ENCODE measurements at places on chromosomes 6 and 20.

DNA sequence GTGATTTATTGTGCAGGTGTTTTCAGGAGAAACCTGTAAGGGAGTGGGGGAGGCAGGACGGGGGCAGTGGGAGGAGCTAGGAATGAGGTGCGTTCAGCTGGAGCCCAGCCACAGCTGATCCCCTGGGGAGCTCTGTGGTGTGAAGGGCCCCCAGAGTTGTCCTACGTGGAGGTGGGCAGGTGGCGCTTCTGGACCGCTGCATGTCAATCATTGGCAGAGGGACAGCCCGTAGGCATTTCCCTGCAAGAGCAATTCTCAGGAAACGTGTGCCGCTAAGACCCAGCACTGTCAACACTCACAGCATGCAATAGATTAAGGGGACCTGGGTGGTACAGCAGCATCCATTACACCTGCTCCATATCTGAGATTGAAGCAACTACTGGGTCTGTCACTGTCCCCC is 88.0 kb downstream of the PRND start:
- no peak for DNase-seq

DNA sequence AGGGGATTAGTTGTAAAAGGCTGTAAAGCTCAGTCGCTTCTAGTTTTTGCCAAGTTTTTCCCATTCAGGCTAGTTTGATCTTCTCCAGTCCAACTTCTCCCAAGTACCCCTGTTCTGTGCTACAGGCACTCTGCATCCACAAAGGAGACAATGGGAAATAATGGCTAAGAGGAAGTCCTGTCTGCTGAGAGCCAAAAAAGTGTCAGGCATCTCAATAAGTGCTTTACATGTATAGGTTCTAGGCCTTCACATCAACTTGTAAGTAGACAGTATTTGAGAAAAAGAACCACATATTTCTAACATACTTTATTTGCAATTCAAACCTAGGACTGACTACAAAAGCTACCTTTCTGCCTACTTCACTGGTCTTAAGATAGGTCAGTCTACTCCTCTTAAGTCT is 4.9 kb downstream of the HTR1B start:
- DNase-seq, result no peak

GRCh38 chr20:52047811-52048764 is 143.5 kb downstream of the ZFP64 start:
- no peak for DNase-seq

GRCh38 chr6:66628917-66629316 is 921.9 kb upstream of the EYS start:
- no peak for DNase-seq

GRCh38 chr6:131216246-131216645 is 81.0 kb downstream of the AKAP7 start:
- DNase-seq, result no peak

GRCh38 chr20:51864967-51865366 is 62.6 kb upstream of the SALL4 start:
- DNase-seq, result no peak

GRCh38 chr20:41078329-41078728 is 49.7 kb downstream of the TOP1 start:
- no peak for DNase-seq

DNA sequence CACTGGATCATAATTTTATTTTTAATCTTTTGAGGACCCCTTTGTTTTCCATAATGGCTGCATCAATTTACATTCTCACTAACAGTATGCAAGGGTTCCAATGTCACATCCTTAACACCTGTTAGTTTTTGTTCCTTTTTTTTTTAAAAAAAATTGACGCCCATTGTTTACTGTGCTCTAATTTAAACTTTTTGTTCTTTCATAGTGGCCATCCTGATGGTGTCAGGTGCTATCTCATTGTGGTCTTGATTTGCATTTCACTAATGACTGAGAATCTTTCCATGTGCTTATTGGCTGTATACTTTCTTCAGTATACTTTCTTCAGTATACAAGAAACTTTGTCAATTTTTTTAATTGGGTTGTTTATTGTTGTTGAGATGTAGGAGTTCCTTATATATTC is 347.0 kb downstream of the RNGTT start:
- DNase-seq, result no peak

- DNase-seq, result no peak
Measured at GRCh38 chr6:153130515-153131036, 506 bp downstream of the RGS17 start.

DNA sequence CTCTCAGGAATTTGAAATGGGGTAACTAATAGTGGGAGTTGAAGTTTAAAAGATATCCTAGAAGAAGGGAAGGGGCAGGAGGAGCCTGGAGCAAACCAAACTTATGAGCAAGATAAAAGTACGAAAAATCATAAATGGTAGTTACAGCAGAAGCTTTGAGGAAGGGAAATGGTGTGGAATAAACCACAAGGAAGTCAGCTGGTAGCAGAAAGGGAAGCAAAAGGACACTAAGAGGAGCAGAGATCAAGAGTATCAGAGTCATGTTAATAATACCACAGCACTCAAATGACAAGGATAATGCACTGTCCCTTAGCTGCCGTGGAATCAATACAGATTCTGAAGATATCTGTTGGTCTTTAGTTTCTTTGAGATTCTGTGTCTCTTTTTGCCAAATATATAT is 44.9 kb upstream of the CCDC28A start:
- DNase-seq, result no peak

DNA sequence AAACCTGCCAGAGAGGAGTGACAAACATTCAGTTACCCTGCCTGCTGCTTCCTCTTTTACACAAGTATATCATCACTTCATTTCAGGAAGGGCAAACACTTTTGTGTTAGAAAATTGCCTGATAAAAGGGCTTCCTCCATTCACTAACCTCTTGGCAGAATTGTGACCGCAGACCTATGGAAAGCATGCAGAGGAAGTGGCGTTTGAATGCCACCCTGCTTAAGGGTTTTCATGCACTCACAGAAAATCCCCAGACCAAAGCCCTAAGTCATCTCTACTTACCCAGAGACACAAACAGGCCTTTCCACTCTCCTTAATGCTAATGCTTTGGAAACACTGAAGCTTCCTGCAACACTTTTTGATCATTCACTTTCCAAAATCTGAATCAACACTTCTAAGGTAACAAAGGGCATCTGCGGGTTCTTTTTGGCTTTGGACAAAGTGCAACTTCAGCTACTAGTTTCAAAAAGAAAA is 22.1 kb upstream of the RALGAPA2 start:
- no peak for DNase-seq

DNA sequence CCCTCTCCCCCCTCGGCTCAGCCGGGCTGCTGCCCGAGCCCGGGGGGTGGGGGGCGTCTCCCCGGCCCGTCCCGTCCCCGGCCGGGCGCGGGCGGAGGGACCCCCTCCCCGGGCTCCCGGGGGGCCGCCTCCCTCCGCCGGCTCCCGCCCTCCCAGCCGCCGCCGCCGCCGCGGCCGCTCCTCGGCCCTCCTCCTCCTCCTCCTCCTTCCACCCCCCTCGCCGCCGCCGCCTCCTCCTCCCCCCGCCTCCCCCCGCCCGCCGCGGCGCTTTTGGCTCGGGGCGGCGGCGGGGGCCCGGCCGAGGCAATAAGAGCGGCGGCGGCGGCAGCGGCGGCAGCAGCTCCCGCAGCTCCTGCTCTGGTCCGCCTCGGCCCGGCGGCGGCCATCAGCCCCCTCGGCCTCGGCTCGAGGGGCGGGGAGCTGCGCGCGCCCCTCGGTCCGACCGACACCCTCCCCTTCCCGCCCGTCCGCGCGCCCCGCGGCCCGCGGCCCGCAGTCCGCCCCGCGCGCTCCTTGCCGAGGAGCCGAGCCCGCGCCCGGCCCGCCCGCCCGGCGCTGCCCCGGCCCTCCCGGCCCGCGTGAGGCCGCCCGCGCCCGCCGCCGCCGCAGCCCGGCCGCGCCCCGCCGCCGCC is 38.7 kb downstream of the GNAS start:
- DNase-seq, result peak; percentile 39

- DNase-seq, result no peak
Measured at GRCh38 chr6:52356017-52356416, 5.9 kb upstream of the PAQR8 start.

GRCh38 chr6:106117579-106117978 is 31.4 kb downstream of the PRDM1 start:
- DNase-seq, result no peak

DNA sequence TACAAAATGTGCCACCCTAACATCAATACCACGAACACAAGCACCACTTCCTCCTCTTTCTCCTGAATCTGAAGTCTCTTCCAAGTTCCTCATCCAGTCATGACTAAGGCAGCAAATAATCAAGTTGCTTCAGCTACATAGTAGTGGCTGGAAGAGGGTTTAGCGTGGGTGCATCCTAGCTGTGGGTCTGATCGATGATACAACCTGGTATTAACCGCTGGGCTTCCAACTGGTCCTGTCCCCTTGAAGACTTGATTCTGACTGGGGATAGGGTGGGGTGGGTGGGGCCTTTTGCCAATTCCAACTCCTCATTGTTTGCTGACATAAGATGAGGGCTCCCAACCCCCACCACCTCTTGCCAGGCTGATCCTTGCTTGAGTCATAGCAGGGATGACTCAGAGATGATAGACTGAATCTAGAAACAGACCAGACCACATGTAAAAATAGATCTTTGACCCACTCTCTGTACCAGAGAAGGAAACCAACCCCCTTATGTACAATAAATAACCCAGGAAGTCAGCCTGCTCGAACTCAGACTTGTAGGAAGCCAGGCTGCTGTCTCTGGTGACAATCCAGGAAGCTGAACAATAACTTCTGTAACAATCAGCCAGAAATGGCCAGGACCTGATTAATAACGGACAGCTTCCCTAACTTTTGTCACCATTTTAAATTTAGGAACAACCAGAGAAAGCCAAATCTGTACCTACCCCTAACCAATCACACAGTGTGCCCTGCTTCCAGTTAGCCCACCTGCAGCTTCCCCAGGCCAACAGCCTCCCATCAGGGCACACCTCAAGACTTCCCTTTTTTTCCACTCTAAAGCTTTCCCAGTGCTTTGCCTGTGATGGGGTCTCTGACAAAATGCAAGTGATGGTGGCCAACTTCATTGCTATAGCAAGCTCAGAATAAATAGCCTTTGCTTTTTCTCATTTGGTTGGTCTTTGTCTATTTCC is 68.9 kb upstream of the FAM184A start:
- DNase-seq, result no peak
